BJ (cell line): ENCODE measurements at places on chromosomes 1 and 21.

- DNase-seq, result no peak
Measured at GRCh38 chr1:191892716-191893115, 265.5 kb upstream of the RGS18 start.

GRCh38 chr1:1677718-1678580 lies 14.6 kb downstream of the SLC35E2B start:
- DNase-seq, result no peak

GRCh38 chr1:54663725-54664124 lies 22.1 kb downstream of the MROH7 start:
- no peak for DNase-seq

- DNase-seq, result no peak
Measured at GRCh38 chr1:53197291-53198200, 922 bp downstream of the CPT2 start.

DNA sequence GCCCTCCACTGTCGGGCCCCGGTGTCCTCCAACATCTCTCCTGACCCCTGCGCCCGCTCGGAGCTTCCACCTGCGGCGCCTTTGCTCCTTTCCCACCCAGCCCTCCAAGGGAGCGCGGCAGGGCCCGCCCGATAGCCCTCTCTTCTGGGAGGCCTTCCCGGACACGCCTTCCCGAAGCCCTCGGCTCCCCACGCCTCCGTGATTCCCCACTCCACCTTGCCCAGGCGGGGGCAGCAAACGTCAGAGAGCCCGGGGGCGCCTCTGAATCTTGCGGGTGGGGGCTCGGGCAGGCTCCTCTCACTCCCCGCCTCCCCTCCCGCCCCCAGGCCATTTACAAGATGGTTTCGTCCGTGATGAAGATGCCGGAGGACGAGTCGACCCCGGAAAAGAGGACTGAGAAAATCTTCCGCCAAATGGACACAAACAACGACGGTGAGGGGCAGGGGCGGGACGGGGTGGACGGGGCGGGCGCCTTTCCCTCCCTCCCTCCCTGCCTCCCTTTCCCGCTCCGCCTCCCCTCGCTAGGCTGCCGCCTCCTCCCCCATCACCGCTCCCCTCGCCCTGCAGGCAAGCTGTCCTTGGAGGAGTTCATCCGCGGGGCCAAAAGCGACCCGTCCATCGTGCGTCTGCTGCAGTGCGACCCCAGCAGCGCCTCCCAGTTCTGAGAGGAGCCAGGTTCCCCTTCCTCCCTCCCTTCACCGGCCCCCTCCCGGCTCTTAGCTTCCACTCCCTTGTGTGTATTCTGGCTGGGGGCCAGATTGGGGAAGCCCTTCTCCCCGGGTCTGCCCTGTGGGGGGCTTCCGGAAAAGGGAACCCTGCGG lies 7.1 kb downstream of the HPCA start:
- DNase-seq, result no peak

GRCh38 chr1:46303872-46304326 lies 401 bp downstream of the UQCRH start:
- DNase-seq, result no peak

DNA sequence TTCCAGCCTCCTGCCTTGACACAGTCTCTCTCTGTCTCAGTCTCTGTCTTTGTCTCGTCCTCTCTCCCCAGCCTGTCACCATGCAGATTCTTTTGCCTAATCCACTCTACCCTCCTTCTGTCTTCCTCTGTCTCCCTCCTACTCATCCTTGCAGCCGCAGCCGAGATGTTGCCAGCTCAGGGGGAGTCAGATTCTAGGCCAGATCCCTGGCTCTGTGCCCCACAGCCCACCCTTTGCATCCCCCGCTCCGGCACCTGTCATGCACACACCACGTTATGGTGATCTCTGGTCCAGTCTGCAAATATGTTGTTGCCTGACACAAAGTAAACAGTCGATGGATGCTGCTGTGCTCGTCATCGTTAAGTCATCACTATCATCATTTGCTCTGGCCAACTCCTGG lies 35.5 kb upstream of the IGSF21 start:
- no peak for DNase-seq
